ENCODE measurements at places on chromosomes 3 and 15.
A peak's percentile ranks its signal among the peaks of the same experiment; 100 is the strongest.

DNA sequence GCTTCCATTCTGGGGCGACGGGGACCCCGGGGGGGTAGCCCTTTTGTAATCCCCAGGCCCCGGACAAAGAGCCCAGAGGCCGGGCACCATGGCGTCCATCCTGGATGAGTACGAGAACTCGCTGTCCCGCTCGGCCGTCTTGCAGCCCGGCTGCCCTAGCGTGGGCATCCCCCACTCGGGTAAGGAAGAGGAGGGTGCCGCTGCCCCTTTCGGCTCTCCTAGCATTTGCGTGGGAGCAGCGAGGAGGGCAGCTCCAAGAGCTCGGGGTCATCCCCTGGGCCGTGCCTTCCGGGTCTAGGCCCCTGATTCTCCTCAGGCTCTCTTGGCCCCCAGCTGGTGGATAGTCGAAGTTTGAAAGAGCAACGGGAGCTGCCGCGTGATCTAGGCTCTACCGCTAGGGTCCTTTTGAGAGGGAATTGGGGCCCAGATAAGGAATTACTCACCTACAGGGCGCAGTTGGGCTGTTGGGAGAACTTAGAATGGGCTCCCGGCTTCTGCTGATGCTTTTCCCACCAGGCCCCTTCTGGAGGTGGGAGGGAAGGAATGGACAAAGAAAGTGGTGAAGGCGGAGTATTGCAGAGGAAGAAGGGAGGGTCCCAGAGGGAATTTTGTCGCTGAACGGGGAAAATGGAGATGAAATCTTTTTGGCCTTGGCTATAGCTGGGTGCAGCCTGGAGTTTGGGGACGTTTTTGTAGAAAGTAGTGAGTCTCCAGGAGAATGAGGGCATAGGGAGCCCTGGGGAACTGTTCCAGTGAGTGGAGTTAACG, 615 bp downstream of the VPS18 start:
- peak; percentile 82 for DNase-seq

DNA sequence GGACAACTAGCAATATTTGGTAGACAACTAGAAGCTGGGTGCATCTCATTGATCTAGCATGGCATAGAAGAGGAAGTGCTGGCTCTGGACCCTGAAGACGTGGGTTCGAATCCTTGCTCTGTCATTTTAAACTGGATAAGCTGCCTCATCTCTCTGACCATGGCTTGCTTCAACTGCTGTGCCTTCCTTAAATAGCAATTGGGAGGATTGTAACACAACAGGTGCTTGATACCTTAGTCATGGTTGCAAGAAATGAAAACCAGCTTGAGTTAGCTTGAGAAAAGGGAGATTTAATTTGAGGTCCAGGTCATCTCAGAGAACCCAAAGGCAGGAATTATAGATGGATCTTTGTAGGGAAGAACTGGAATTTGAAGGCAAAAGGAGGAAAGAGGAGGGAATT, 14.8 kb upstream of the RGMA start:
- no peak for DNase-seq

GRCh38 chr15:71118881-71119632, 3.8 kb downstream of the THSD4 start:
- DNase-seq = no peak

DNA sequence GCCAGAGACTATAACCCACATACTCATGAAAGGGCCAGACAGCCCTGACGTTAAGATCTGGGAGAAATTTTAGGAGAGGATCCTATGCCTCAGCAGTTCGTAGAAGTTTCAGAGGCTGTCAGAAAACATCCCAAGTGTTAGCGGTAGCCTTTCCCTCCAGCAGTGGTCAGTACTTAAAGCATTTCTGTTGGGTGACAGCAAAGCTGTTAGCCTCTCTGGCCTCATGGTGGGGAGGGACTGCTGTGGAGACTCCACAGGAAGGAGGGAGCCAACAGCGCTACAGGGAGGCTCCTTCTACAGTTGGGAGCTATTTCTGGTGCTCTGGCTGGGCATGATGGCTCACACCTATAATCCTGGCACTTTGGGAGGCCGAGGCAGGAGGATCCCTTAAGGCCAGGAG, 27.4 kb downstream of the IDH2 start:
- DNase-seq = no peak

DNA sequence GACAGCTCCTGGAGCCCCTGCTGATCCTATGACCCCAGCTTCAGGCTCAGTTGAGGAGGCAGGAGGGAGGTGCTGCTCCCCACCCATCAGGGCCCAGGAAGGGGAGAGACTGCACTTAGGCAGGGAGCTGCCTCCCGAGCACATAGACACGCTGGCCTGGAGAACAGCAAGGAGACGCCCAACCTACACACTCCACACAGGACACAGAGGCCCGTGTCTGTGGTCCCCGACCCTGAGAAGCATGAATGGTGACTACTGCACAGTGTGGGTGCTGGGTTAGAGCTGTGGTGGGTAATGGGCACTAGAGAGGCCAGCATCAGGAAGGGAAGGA, 1.1 kb upstream of the HHATL start:
- no peak for DNase-seq

GRCh38 chr3:134486577-134487041, 752 bp downstream of the CEP63 start:
- peak; percentile 15 for DNase-seq

GRCh38 chr3:179933080-179933479, 103.7 kb downstream of the PEX5L start:
- no peak for DNase-seq

- DNase-seq = no peak
Measured at GRCh38 chr3:14147617-14148016, 22.8 kb downstream of the TMEM43 start.

- no peak for DNase-seq
Measured at GRCh38 chr3:5645692-5646410, 458.3 kb downstream of the EDEM1 start.

GRCh38 chr3:148792516-148792915, 35.1 kb upstream of the CPB1 start:
- no peak for DNase-seq

GRCh38 chr15:84940399-84940798, 41.3 kb upstream of the PDE8A start:
- DNase-seq = no peak

- peak; percentile 48 for DNase-seq
Measured at GRCh38 chr3:23490459-23490858, 287.3 kb downstream of the UBE2E2 start.

DNA sequence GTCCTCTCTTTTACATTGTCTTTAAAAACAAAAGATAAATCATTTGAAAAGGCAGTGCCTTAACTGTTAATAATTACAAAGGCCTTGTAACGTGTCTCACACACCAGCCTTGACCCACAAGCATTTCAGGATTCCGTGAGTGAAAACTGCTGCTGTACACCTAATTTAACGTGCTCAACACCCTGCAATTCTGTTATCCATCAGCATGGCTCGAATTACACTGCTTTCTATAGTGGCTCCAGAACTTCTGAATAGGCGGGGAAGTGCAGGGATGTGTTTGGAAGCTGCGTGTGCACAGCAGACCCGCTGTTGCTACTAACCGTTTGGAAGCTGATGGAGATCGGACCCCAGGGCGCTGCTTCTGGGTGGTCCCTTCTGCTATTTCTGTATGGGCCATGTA, 9.9 kb upstream of the ETFA start:
- no peak for DNase-seq

- no peak for DNase-seq
Measured at GRCh38 chr15:98523912-98524662, 124.3 kb upstream of the IGF1R start.

- DNase-seq = no peak
Measured at GRCh38 chr3:164620423-164620822, 457.9 kb downstream of the SI start.

DNA sequence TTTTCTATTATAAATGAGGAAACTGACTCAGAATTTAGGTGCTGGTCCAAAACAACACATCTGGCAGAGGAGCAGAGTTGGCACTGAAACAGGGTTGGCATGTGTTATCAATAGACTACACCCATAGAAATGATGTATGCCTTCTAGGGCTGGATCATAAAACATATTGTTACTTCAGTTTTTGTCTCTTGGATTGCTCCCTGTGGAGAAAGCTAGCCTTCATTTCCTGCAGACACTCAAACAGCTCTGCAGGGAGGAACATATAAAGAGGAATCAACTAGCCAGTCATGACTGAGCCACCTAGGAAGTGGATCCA, 507 bp upstream of the MRPL3 start:
- peak; percentile 44 for DNase-seq

- DNase-seq = no peak
Measured at GRCh38 chr3:156586905-156587759, 32.2 kb upstream of the SSR3 start.

- DNase-seq = no peak
Measured at GRCh38 chr3:192889679-192890078, 28.0 kb downstream of the MB21D2 start.

- peak; percentile 39 for DNase-seq
Measured at GRCh38 chr3:149784064-149784704, 8.2 kb downstream of the ANKUB1 start.

- peak; percentile 65 for DNase-seq
Measured at GRCh38 chr3:155548195-155548594, 196.7 kb downstream of the PLCH1 start.

- DNase-seq = no peak
Measured at GRCh38 chr3:30457081-30457480, 149.3 kb upstream of the TGFBR2 start.

DNA sequence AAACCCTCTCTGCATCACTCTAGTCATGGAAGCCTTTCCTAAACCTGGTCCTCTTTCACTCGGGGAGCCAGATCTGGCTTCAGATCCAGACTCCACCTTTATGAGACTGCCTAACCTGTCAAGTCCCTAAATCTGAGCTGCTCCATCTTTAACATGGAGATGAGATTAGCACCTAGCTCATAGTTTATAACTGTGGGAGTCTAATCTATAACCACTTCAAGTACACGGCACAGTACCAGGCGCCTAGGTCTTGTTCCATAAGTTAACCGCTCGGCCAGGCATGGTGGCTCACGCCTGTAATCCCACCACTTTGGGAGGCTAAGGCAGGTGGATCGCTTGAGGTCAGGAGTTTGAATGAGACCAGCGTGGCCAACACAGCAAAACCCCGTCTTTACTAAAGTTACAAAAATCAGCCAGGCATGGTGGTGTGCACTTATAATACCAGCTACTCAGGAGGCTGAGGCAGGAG, 30.3 kb downstream of the TPM1 start:
- DNase-seq = no peak

- no peak for DNase-seq
Measured at GRCh38 chr3:110755345-110755744, 316.3 kb upstream of the NECTIN3 start.

DNA sequence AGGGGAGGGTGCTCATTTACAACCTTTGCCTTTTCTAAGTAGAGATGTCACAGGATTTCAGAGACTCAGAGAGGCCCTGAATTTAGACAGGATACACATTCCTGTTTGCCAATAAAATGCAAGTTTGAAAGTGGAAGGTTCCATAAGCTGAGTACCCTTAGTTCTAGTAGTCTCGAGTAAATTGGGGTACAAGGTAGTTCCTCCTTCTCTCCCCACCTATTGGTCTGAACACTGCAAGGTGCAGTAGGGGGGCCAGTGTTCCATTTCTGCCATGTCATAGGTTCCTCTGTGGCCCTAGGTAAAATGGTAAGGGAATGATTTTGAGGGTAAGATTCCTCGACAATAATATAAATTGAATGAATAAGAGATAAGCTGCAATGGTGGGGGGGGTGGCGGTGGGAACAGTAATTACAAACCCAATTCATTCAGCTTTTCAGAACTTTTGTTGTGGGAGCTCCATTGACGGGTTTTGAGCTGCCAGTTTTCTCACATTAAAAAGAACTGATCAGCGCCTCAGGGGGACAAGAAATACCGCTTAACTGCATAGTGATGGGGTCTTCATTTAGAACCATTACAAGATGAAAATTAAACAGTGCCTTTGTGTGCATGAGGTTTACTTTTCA, 5.9 kb downstream of the SOX2 start:
- DNase-seq = no peak

DNA sequence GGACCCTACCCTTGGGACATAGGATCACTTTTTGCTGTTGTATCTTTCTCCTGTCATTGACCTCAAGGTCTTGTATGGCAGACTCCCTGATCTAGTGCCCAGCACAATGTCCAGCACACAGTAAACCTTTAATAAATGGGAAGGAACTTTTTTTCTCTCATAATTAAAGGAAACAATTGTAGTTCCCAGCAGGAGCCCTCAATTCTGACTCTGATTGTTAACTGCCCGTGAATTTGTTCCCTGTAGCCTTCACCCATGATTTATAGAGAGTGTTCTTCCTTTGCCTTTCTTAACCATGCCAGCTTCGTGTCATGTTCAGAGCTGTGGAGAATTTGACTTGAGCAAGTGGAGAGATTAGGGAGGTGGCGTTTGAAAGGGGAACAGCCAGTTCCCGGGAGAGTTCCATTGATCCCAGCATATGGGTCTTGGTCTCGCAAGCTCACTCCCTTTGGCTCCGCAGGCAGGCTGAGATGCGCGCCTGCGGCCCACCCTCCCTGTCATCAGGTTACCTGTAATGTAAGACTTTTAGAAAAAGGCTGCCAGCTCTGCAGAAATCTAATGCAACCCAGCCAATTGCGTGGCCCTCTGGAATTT, 182.6 kb downstream of the TP63 start:
- DNase-seq = no peak

- DNase-seq = no peak
Measured at GRCh38 chr15:101035611-101036010, 116.5 kb downstream of the LRRK1 start.

DNA sequence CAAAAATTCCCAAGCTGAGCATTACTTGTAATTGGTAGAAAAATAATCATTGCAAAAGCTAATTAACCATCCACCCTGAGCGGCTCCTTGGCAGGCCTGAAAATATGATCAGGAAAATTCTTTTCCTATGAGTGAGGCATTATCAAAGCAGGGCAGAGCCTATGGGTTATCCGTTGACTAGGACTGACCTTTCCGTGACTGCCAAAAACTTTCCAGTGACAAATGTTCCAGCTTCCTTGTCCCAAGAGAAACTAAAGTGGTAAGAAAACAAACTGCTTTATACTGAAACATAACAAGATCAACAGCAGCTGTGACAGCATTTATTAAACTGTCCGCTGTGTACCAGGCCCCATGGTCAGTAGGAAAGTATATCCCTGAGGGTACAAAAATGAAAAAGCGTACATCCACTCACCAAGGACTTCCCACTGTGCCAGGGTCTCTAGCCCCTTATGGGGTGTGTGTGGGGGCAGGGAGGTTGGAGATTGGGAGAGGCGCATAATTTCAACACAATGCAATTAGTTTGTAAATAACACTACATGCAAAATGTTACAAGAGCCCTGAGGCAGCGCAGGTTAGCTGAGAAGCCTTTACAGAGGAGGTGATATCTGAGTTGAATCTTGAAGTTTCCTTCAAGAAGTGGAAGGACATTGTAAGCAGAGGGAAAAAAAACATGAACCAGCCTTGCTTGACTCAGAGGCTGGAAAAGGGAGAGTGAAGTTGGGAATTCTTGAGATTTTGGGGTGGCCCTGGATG, 8.5 kb downstream of the LIPC start:
- peak; percentile 65 for DNase-seq
